ENCODE measurements at places on chromosomes 4 and X.
A peak's percentile ranks its signal among the peaks of the same experiment; 100 is the strongest.

DNA sequence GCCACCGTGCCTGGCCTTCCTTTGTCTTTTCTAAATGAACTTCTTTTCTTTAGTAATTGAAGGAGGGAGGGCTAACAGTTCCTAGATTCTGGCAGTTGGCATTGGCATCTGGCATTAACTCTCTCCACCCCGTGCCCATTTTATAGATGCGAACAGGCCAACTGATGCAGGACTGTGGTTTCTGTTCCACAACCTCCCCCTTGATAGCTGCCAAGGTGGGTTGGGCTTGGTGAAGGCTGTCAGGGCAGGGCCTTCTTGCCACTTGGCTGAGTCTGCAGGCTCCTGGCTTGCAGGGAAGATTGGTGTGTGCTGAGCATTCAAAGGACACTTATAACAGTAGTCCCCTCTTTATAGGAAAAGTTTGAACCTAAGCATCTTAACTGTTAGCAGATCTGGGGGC, 4.3 kb downstream of the SOWAHD start:
- no peak for DNase-seq

DNA sequence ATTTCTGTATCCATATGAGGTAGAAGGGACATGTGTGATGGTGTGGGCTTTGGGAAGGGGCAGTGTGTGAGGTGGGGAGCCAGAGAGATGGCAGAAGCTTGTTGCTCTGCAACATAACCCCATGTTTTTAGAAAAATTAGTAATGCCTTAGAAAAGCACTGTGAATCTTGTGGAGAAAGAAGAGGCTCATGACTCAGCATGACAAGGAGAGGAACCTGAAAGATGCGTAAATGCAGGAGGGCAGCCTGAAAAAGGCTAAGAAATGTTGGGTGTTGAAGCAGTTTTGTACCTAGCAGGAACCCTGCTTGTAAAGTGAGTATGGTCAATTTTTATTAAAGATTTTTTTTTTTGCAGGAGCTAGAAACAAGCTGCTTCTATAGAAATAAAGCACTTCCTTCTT, 59.8 kb downstream of the ARSJ start:
- DNase-seq = no peak

DNA sequence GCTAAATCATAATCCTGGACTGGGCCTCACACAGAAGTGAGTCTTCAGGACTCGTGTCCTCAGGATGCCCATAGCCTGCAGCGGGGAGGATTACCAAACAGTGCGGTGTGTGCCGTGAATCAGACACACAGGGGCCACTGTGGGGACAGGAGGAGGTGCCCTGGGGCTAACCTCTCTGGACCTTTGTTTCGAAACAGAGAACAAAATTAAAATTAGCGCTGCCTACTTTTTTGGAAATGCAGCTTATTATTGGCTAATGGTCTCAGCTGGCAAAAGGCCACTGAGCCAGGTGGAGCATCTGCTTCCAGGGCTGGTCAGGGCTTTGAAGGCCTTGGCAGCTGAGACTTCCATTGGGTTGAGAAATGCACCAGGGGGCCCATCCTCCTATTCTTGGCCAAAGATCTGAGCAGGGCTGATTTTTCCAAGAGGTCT, 236.2 kb downstream of the EVC2 start:
- no peak for DNase-seq

GRCh38 chrX:48698306-48698705, 1.8 kb downstream of the SUV39H1 start:
- DNase-seq = no peak

DNA sequence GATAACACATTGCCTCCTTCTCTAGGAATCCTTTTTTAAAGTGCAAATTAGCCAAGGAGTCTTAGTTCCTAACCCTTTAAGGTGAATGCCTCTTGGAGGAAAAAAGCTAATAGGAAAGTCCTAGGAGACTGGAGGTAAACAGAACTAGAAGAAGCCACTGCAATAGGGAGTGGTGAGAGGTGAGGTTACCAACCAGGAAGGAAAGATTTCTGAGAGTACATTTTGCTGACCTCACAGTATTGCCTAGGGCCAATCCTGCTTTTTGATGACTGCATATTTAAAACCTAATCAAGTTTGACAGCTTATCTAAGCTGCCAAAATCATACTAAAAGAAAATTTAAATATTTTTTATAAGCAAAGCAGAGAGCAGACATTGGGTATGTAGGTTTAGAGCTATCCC, 7.3 kb upstream of the CUL4B start:
- DNase-seq = no peak

DNA sequence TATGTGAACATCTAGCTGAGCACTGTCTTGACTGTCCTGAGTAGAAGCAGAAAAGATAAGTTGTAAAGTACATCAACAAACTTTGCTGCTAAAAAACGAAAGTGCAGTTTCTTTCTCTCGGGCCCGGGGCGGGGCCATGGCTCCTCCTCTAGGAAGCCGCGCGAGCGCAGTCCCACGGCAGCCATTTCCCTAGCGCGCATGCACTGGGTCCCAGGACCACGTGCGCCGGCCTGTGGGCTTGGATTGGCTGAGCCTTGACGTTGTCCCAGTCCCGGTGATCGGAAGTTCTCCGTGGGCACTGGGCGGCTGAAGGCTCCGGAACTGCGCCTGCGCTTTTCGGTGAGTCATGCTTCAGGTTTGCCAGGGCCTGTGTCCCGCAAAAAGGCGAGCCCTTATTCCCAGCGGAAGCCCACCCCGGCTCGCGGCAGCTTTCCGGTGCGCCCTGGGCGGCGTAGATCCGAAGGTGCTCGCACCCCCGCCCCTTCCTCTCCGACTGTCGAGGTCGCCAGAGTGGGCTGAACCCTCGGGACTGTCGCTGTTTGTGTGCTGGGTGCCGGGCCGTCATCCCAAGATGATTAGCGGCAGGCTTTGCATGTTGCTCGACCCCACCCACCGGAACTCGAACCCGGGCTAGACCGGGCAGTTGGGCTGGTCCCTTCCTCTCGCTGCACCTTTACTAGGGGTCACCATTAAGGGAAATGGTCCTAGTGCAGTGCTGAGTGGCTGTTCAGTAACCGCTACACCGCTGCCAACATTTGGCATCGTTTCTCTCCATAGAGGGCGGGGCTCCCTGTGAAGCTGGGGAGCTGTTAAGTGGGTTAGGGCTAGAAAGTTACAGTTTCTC, at the start of gene TCEANC:
Gene TCEANC, plus strand, starts transcription at position 292 of the 844 bp plus-strand sequence. CDS start 9,368 bp downstream, outside the sequence.
- peak; percentile 90 for DNase-seq

- DNase-seq = no peak
Observed at GRCh38 chr4:152997288-152997687, 61.2 kb downstream of the FHDC1 start.

DNA sequence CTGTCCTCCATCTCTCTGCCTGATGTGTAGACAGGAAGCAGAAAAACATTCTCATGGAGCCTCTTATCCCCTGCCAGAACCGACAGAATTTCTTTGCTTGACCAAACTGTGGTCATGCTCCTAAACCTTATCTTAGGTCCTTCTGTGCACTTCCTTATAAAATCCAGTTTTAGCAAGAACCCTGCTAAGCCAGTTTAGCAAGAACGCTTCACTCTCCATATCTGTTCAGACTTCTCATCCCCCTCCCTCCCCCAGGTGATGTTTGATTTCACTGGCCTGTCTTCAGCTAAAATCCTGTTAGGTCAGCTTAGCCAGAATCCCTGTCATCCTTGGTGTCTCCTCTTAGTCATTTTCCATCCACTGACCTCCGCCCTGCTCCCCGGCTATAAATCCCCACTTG, 1130.9 kb upstream of the PRKX start:
- no peak for DNase-seq

DNA sequence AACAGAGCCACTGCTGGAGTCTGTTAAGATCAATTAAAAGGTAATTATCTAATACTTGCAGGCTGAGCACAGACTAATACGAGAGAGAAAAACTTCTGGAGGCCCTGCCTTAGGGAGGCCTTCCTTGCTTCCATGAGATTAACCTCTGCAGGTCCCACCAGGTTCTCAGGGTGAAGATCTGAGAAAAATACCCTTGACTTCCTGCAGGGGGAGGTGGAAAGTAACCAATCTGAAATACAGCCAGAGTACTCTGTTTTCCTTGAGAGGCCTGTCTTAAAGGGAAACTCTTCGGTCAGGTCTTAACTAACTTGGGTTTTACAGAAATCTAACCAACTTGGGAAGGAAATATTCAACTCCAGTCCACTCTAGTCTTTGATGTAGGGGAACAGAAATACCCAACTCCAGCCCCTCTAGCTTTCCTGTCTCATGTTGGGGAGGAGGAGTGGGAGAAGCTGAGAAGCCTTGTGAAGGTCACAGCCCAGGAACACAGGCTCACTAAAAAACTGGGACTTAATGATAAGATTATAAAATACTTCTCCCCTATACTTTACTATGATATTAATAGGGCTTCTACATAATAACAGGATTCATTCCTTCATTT, 77.1 kb downstream of the TBCK start:
- DNase-seq = no peak

- no peak for DNase-seq
Observed at GRCh38 chr4:153781717-153782416, 7.0 kb downstream of the SFRP2 start.

DNA sequence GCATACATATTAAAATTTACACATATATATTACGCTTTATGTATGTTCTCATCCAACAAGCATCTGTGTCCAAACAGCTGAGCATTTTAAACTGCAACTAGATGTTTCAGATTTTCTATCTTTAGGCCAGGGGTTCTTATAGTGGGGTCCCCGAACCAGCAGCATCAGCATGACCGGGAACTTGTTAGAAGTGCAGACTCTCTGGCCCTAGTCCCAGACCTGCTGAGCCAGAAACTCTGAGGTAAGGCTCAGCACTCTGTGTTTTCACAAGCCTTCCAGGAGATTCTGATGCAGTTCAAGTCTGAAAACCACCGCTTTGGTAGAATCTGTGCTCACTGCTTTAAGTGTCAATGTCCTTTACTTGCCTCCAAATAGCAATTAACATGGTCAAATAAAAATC, 266.2 kb upstream of the CASK start:
- DNase-seq = no peak

DNA sequence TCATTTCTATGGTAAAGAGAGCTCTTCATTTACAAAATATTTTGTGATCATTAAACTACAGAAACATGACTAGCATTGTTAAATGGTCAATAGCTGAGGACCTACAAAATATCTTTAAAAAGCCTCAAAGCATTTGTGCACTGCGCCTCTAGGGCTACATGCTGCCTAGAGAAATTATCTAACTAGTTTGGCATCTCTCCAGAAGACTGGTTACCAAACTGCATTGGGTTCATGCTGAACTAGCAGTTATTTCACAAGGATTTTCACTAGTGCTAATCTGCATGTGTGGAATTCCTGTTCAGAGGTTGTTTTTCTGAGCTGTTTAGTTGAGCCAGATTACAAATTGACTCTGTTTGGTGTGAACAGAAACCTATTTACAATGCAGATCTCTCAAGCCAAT, 58.5 kb upstream of the PITX2 start:
- peak; percentile 14 for DNase-seq

GRCh38 chr4:35300996-35301774, 943.1 kb downstream of the ARAP2 start:
- no peak for DNase-seq

GRCh38 chr4:175066923-175067627, 148.9 kb downstream of the ADAM29 start:
- DNase-seq = no peak

DNA sequence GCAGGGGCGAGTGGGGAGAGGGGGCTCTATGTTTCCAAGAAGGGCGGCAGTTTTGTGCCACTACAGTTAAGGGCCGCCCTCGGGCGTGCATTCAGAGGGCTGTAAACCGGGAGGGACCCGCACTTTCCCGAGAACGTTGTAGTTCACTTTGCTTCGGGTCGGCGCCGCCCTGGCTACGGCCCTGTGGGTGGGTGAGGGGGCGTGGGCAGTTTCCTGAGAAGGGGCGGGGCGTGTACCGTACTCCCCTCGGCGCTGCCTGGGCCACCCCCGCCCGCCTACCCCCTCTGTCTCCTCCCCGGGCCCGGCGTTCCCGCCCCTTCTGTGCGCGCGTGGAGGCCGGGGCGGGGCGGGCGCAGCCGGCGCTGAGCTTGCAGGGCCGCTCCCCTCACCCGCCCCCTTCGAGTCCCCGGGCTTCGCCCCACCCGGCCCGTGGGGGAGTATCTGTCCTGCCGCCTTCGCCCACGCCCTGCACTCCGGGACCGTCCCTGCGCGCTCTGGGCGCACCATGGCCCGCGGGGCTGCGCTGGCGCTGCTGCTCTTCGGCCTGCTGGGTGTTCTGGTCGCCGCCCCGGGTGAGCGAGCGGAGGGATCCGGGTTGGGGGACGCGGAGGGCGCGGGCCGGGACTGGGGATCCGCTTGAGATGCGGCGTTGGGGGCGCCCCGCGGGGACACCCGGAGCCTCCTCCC, at the start of gene CD99:
Gene CD99, plus strand, starts transcription at position 440 of the 687 bp plus-strand sequence. Its CDS starts 66 bp downstream, at position 506.
- no peak for DNase-seq

DNA sequence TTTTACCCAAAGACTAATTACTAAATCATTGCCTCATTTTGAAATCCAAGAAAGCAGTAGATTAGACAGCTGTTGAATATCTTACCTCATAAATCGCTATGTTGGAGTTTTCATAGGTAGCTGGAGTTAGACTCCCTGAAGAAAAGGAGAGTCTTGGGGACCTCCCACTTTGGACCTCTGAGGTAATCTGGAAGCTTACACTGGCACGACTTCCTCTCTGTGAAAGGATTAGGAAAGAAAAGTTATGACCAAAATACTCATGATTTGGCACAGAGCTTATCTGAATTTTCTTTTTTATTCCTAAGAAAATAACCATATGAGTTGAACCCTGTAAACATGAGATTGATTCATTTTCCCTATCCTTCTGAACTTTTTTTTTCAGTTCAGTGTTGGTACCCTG, 40.6 kb downstream of the GUCY2F start:
- no peak for DNase-seq

DNA sequence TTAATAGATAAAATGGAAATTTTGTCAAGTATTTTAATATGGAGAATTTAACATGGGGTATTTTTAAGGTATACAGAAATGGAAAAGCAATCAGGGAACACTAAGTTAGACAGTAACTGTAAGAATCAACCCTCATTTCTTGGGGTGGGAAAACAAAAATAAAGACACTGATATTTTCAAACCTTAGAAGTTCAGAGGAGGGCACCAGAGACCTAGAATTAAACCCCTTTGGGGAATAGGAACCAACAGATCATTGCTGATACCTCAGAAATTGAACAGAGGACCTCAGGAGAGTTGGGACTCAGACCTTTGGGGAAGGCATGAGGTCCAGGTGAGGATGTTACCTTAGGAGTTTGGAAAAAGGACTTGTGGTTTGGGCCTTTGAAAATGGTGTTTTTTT, 435.6 kb downstream of the TMA16 start:
- no peak for DNase-seq

GRCh38 chrX:153409414-153410101, 1.7 kb upstream of the ZFP92 start:
- DNase-seq = no peak

DNA sequence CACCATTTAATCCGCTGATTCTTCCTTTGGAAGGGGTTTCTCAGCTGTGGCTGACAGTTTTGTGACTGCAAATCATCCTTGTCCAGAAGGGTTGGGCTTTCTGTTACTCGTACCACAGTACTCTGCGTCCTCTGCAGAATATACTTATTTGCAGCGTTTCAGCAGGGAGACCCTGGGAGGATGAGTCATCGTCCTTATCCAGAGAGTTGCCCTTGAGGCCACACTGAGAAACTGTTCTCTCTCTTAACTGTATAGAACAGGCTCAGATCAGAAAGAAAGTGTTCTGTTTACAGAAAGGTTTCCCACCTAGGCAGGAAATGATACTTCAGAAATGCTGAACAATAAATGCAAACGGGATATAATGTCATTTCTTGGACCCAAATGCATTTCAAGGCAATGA, 47.8 kb upstream of the DDX53 start:
- no peak for DNase-seq

Data from NCI-H446 treated with DMSO at 0.1 percent for 48 hours (cell line).